Activated CD4-positive, alpha-beta T cell treated with anti-CD3 and anti-CD28 coated beads, Interleukin-2, amount 50 U/mL, for 24 hours (primary cell): ENCODE measurements at places on chromosomes 16 and 17.

DNA sequence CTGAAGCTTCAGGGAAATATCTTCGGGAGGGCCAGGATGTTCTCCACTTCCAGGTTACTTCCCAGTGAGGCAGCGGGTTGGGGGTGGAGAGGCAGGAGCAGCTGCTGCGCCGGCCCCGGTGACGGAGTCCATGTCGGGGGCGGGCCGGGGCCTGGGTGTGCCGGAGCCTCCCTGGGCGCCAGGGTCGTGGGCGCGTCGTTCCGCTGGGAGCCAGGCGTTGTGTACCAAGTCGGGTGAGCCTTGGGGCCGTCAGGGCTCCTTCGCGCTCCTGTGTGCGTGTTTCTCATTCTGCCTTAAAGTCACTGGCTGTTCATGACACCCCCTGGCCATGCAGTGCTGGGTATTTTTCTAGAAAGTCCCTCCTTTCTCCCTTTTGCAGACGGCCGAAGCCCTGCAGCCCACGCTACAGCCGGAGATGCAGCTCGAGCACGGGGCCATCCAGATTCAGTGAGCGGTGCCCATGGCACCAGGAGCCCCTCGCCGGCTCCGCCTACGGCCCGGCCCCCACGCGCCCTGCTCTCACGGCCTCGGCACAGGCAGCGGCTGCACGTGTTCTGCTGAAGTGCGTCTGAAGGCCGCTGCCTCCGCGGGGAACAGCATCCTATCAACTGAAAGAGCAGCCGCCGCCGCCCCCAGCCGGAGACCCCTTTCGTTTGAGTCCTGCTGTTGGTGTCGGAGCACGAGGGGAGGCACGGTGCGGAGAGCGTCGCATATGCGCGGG is 125.1 kb downstream of the BANP start:
- no peak for DNase-seq

GRCh38 chr16:48526058-48526957 is 83.7 kb downstream of the N4BP1 start:
- DNase-seq, result no peak

GRCh38 chr17:49926886-49927285 is 42.1 kb upstream of the DLX4 start:
- no peak for DNase-seq

DNA sequence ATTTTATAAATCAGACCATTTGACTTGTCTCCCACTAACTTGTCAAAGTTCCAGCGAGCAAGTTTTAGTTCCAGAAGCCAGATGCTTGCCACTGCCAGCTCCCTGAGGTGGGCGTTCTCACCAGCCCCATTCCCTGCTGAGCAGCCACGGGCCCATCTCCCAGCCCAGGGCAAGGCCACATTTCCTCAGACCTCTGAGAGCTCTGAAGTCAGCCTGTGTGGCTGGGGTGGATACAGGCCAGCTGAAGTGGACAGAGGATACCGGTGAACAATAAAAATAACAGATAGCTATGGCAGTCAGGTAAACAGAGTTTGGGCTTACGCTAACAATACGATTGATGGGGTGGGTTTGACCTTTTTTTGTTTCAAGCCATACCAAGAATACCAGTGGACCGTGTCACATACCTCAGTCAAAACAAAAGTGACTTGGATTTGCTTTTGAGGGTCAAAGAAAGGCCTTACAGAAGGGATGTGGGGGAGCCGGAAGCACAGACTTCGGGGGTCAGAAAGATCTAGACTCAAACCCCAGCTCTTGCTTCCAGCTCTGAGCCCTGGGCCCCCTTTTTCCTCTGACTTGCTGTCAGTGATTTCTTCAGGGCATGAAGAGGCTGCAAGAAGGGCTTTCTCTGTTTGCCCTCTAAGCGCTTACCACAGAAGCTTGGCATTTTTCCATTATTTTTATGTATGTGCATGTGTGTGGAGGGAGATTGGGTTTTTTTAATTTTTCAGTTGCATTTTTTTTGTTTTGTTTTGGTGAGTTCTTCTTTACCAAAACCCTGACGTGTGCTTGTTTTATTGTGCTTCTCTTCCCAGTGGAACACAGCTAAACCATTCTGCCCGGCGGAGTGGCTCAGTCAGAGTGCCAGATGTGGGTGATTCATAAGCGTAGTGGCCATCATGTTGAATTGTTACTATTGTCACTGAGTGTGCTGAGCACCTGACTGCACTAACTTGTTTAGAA is 109.9 kb downstream of the GNAO1 start:
- no peak for DNase-seq

DNA sequence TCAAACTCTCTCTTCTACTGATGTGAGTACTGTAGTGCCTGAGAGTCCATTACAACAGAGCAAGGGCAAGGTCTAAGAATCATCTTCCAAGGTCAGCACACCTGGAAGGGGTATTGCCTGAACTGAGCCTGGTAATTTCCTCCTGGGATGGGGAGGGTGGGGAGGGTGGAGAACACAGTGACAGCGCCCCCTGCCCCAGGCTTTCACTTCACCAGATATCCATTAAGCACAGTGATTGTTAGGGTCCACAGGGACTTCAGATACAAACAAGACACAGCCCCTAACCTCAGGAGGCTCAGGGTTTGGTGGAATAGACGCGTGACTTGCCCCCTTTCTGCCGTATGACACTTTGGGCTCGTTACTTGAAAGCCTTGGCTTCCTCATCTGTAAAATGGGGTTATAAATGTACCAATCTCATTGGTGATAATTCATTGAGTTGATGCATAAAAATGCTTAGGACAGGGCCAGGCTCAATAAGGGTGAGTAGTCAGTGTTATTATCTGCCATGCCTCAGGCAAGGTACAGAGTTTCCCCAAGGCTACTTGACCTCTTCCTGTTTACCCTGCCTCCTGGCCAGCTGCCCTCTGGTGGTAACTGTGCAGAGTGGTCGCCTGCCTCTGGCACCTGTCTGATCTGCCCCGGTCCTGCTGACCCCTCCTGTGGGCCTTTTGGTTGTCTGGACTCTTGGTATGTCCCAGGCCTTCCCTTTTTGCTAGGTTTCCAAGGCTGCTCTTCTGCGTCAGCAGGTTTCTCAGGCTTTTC is 13.1 kb upstream of the BRD7 start:
- DNase-seq, result no peak

- peak; percentile 66 for DNase-seq
These were observed 759 bp upstream of the TP53I13 start for GRCh38 chr17:29567554-29568330.

DNA sequence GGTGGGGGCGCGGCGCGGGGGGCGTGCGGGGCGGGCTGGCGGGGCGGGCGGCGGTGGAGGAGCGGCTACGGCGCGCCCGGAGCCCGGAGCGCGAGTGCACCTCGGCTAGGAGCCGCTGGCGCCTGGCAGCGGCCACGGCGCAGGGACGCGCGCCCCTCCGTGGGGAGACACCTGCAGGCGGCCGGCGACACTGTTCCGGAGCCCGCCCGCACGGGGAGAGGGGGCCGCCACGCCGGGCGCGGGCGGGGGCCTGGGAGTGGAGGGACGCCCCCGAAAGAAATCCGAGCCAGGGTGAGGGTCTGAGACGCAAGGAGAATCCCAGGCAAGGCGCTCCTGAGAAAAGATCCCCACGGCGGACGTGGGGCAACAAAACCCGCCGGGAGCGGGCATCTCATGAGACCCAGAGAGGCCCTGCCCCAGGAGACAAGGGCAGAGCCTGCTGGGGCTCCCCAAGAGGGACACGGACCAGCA is at the start of gene GSG1L:
Gene GSG1L, minus strand, starts transcription at position 124 of the 471 bp plus-strand sequence. CDS start 290 bp downstream, outside the sequence.
- no peak for DNase-seq

- no peak for DNase-seq
These were observed 28.2 kb upstream of the ETV4 start for GRCh38 chr17:43574348-43574747.
